ENCODE measurements at places on chromosomes 2 and 18. TPM values are rescaled to one million over a fixed set of nuclear protein-coding genes. Genes with fewer than 3 reads are reported as not detected.

The MC5R gene
- total RNA-seq = not detected

The COLEC11 gene
- not detected for total RNA-seq

The IL1A gene
- 0.17 TPM for total RNA-seq

The TMEM169 gene
- 2.6 TPM for total RNA-seq

Measured in activated CD4-positive, alpha-beta T cell treated with anti-CD3 and anti-CD28 coated beads, Interleukin-2, amount 10 ng/mL, durations not matched to agents 7 days and 5 days (primary cell).